ENCODE measurements at places on chromosomes 1 and 21.

DNA sequence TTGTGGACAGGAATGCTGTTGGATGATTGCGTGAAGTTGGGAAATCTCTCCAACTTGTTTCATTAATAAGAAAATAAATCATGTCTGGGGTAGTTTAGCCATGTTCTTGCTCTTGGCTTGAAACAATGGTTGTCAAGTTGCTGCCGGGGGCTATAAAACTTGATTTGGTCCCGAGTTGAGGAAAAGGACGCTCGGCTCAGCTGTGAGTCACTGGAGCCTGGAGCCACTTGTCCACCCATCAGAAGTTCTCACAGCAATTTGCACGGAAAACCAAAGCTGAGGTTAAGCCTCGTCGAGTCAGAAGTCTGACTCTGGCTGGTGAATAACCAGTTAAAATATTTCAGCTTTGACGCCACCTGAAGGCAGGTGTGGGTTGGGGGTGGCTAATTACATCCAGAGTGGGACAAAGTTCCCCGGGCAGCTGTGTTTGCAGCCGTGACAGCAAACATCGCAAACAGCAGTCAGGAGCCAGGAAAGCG, 19.7 kb upstream of the RIPK4 start:
- peak; percentile 88 for DNase-seq

DNA sequence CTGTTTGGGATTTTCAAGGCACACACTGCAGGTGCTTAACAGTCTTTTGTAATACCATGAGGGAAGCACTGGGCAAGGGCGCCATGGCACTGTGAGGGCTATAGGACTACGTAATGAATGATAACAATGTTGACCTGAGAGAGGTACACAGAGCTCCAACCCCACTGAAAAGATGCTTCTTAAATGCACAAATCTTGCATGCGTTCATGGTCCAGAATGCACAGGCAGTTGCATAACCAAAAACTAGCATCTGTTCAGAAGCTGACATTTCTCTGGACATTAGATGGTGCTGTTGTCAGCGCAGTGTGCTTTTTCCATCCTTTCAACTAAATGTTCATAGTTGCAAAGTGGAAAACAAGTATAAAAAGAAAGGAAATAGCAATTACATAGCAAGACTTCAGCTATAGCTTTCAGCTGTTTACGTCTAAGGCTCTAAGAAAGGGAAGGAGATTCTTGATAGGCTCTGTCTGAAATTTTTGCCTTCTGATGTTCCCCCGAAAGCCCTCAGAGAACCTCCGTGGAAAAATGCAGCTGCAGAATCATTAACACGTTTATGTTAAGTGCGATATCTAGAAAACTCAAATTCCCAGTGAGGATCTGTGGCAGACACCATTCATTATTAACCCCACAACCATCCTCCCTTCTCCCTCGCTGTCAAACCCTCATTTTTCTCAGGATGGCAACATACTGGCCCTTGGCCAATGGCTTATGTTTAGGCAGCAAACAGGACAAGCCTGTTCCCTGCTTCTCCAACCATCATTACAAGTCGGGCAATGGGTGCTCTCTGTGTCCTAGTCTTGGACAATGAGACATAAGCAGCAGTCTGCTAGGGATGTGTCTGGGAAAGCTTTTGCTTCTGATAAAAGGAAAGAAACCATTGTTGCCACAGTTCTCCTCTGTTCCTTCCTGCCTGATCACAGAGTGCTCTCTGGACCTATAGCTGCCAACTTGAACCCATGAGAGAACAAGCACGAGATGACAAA, 8.2 kb upstream of the TARBP1 start:
- DNase-seq, result peak; percentile 78

- peak; percentile 21 for DNase-seq
These were observed 12.5 kb upstream of the TNNI3K start for GRCh38 chr1:74222701-74223100.

- no peak for DNase-seq
These were observed 80.1 kb downstream of the SH3BGR start for GRCh38 chr21:39531840-39532239.

- DNase-seq, result no peak
These were observed 1078.3 kb downstream of the TTLL7 start for GRCh38 chr1:82920418-82921248.

DNA sequence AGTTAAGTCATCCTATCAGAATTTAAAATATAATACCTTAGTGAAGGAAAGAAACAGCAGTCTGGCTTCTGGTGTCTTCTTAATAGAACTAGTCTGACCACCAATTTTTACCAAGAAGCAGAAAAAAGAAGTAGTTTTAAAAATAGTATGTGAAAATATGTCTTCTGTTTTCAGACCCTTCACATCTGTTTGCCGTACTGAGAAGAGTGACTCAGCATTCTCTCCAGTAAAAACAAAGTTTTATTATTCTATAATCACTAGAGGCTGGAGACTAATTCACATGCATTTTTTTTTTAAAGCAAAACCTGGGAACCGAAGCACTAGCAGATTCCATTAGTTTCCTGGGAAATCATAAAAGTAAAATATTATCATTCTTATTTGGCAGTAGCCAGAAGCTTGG, 163.8 kb downstream of the COL24A1 start:
- DNase-seq, result peak; percentile 13

- no peak for DNase-seq
These were observed 38.0 kb upstream of the PRMT6 start for GRCh38 chr1:107018445-107018844.
